ENCODE measurements at places on chromosomes 5 and 9. TPM values are rescaled to one million over a fixed set of nuclear protein-coding genes. Genes with fewer than 3 reads are reported as not detected.

DNA sequence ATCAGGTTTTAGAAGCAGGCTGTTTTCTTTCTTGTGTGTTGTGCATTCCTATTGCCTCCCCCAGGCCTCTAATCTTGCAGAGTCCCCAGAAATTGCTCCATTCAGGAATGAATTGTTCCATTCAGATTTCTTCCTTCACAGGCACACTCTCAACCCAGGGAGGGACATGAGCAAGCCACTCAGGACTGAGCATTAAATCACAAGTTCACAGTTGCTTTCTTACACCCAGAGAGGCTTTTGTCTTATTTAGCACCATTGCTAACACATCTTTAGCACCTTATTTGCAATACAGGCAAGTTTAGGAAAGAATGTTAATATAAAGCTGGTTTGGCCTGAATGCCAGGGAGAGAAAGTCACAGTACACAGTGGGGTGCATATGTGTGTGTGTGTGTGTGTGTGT is 221.4 kb downstream of the RAB3C start:
- H3K4me3 ChIP-seq, result no peak overlapping the region
- no peak overlapping the region for H3K27ac ChIP-seq
- no peak for DNase-seq
- H3K4me1 ChIP-seq, result no peaks in the 10 kb centered on the region

GRCh38 chr9:104635456-104635855 is 17.5 kb upstream of the OR13C9 start:
- no peaks in the 10 kb centered on the region for H3K4me1 ChIP-seq
- peaks cover 4% of the 10 kb centered on the region for H3K36me3 ChIP-seq
- H3K27me3 ChIP-seq, result no peaks in the 10 kb centered on the region

GRCh38 chr9:99211746-99212145 is 10.0 kb downstream of the ALG2 start:
- peaks cover 3% of the 10 kb centered on the region for H3K27me3 ChIP-seq
- H3K4me3 ChIP-seq, result no peak overlapping the region
- H3K36me3 ChIP-seq, result peaks cover 38% of the 10 kb centered on the region
- H3K27ac ChIP-seq, result no peak overlapping the region
- peaks cover 20% of the 10 kb centered on the region for H3K4me1 ChIP-seq
- DNase-seq, result no peak

GRCh38 chr9:27784847-27785713 is 211.8 kb upstream of the C9orf72 start:
- no peak overlapping the region for H3K27ac ChIP-seq
- H3K27me3 ChIP-seq, result no peaks in the 10 kb centered on the region
- no peaks in the 10 kb centered on the region for H3K4me1 ChIP-seq
- DNase-seq, result no peak

GRCh38 chr5:123951582-123951977 is 439.6 kb downstream of the CSNK1G3 start:
- no peaks in the 10 kb centered on the region for H3K27me3 ChIP-seq
- DNase-seq, result no peak
- no peak overlapping the region for H3K27ac ChIP-seq
- no peaks in the 10 kb centered on the region for H3K36me3 ChIP-seq

GRCh38 chr5:107955321-107955720 is 284.6 kb upstream of the EFNA5 start:
- H3K36me3 ChIP-seq, result no peaks in the 10 kb centered on the region
- no peaks in the 10 kb centered on the region for H3K27me3 ChIP-seq
- peaks cover 6% of the 10 kb centered on the region for H3K4me1 ChIP-seq
- no peak overlapping the region for H3K27ac ChIP-seq
- no peak overlapping the region for H3K4me3 ChIP-seq

DNA sequence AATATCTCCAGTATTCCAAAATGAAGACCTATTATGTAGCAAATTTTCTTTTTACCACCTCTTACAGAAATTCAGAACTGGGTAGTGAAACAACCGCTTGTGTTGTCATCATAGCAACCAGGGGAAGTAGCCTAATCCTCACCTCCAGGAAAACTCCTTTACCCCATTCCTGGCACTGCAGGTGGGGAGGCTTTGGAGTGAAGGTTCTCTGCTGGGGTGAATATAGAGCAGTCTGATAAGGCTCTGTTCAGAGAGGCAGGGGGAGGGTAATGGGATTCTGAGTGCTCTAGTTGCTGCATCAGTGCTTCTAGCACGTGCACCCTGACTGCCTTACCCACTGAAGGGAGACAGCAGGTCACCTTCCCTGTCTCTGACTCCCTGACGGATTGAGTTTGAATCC is 116.2 kb downstream of the MAN2A1 start:
- peaks cover 9% of the 10 kb centered on the region for H3K36me3 ChIP-seq
- H3K27me3 ChIP-seq, result no peaks in the 10 kb centered on the region
- no peak overlapping the region for H3K27ac ChIP-seq
- no peak for DNase-seq
- H3K4me3 ChIP-seq, result no peak overlapping the region

- H3K36me3 ChIP-seq, result no peaks in the 10 kb centered on the region
- DNase-seq, result no peak
- no peak overlapping the region for H3K4me3 ChIP-seq
- peaks cover 8% of the 10 kb centered on the region for H3K27me3 ChIP-seq
- no peaks in the 10 kb centered on the region for H3K4me1 ChIP-seq
- H3K27ac ChIP-seq, result no peak overlapping the region
Measured at GRCh38 chr9:18683851-18684250, 209.9 kb downstream of the ADAMTSL1 start.

DNA sequence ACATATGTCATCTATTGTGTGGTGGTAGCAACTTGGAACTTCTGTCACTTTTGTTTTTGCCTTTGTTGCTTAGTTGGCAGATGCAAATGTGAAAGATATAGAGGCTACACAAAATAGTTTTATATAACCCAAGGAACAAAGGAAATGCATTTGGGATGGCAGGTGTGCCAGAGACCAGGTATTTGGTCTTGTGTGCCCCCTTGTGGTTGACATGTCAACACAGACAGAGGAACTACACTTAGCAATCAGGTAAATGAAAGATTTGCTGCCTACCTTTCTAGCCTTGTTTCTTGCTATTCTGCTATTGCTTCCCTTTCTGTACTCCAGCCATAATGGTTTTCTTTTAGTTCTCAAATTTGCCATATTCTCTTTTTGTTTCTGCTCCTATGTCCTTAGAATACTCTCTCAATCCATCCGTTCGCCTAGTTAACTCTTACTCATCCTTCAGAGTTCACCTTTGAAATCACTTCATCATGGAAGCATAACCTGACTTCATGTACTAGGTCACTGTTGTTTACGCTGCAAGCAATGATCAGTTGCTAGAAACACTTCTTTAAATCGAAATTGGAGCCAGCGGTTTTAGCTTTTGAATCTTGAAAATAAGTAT is 119.5 kb downstream of the TRPM3 start:
- no peak overlapping the region for H3K4me3 ChIP-seq
- peaks cover 14% of the 10 kb centered on the region for H3K36me3 ChIP-seq
- no peaks in the 10 kb centered on the region for H3K27me3 ChIP-seq
- no peaks in the 10 kb centered on the region for H3K4me1 ChIP-seq

GRCh38 chr5:176664886-176665285 is 17.6 kb downstream of the TSPAN17 start:
- peaks cover 5% of the 10 kb centered on the region for H3K4me1 ChIP-seq
- H3K27me3 ChIP-seq, result peaks cover 23% of the 10 kb centered on the region
- H3K27ac ChIP-seq, result no peak overlapping the region
- no peak for DNase-seq
- no peak overlapping the region for H3K4me3 ChIP-seq

DNA sequence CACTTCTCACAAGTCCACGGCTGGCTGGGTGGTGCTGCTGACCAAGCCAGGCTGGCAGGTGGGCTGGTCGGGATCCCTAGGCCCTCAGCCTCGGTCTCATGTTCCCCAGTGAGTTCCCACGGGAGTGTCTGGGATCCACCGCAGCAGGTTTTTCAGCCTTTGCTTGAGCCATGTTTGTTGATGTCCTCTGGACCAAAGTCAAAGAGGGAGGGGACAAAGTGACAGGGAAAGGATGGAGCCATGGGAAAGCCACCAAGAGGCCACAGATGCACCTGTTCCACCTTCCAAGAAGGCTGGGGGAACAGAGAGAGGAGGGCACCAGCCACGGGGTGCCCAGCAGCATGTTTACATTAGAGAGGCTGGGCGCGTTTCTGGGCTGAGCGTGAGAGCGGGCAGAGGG is 2.8 kb upstream of the UBAC1 start:
- peaks cover 34% of the 10 kb centered on the region for H3K4me1 ChIP-seq
- H3K36me3 ChIP-seq, result no peaks in the 10 kb centered on the region
- H3K27ac ChIP-seq, result no peak overlapping the region

GRCh38 chr9:128607642-128608350 is 48.9 kb downstream of the DYNC2I2 start:
- no peak for DNase-seq
- no peak overlapping the region for H3K27ac ChIP-seq
- peaks cover 13% of the 10 kb centered on the region for H3K36me3 ChIP-seq
- H3K27me3 ChIP-seq, result no peaks in the 10 kb centered on the region

- H3K36me3 ChIP-seq, result no peaks in the 10 kb centered on the region
- no peaks in the 10 kb centered on the region for H3K27me3 ChIP-seq
- no peak for DNase-seq
- H3K27ac ChIP-seq, result no peak overlapping the region
Measured at GRCh38 chr9:121303456-121304451, 35.8 kb downstream of the GSN start.

GRCh38 chr9:9790216-9790872 is 822.5 kb downstream of the PTPRD start:
- no peak for DNase-seq
- H3K27ac ChIP-seq, result no peak overlapping the region
- H3K4me1 ChIP-seq, result no peaks in the 10 kb centered on the region
- no peaks in the 10 kb centered on the region for H3K36me3 ChIP-seq
- no peak overlapping the region for H3K4me3 ChIP-seq

DNA sequence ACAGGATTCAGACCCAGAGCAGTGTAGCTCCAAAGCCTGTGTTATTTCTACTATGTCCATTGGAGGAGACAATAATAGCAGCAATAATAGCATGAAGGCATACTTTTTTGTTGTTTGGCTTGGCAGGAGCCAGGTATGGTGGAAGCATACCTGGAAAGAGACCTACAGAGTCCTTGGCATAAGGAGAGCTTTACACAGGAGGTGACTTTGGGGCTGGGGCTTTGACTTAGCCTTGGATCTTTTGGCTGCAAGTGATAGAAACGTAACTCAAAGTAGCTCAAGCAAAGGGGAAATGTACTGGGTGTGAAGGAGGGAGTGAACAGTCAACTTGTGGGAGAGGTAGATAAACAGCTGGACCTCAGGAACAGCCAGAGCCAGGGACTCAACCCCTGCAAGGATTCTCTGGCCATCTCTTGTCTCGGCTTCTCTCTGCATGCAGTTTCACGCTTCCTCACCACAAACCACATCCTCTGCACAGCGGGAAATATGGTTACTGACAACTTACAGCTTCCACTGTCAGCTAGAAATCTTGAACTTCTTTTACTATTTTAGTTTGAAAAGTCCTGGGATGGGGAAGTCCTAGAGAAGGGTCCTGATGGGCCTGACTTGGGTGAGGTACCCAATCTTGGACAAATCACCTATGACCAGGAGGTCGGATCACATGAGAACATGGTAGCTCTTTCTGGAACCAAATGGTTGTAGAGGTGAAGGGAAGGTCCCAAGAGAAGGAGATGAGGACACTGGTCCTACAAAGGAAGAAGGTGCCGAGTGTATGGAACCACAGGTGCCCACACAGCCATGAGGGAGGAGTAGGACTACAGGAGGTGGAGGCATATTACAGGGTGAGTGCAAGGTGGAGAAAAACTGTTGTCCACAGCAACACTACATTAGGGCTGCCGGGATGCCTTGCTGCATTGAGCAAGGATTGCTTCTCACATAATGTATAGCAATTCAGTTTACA is 47.0 kb upstream of the TGFBR1 start:
- peak overlapping the region; percentile 96 for H3K4me3 ChIP-seq
- peaks cover 7% of the 10 kb centered on the region for H3K36me3 ChIP-seq
- H3K27me3 ChIP-seq, result no peaks in the 10 kb centered on the region
- peak; percentile 89 for DNase-seq
- H3K27ac ChIP-seq, result peak overlapping the region; percentile 95
- H3K4me1 ChIP-seq, result peaks cover 76% of the 10 kb centered on the region

DNA sequence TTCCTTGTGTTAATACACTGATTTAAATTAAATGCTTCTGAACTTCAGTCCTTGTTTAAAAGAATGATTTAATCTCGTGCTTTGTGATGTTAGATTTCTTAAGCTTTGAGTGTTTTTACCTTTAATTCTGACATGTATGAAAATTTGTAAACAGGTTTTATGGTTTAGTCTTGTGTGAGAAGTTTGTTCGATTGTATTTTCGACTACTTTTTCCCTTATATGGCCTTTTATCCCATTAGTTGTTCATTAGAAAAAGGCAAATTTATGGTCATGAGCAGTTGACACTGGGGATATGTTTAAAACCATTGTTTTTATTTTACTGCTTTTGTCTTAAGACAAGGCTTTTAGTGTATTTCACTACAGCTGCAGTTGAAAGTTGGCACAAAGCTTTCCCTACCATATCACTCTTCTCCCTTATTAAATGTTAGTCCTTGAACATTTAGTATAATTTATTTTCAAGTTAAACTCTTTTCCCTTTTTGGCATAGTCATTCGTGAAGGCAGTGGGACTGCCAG is 3.3 kb downstream of the UBE2R2 start:
- no peaks in the 10 kb centered on the region for H3K27me3 ChIP-seq
- H3K36me3 ChIP-seq, result peaks cover 7% of the 10 kb centered on the region
- H3K27ac ChIP-seq, result peak overlapping the region; percentile 50

DNA sequence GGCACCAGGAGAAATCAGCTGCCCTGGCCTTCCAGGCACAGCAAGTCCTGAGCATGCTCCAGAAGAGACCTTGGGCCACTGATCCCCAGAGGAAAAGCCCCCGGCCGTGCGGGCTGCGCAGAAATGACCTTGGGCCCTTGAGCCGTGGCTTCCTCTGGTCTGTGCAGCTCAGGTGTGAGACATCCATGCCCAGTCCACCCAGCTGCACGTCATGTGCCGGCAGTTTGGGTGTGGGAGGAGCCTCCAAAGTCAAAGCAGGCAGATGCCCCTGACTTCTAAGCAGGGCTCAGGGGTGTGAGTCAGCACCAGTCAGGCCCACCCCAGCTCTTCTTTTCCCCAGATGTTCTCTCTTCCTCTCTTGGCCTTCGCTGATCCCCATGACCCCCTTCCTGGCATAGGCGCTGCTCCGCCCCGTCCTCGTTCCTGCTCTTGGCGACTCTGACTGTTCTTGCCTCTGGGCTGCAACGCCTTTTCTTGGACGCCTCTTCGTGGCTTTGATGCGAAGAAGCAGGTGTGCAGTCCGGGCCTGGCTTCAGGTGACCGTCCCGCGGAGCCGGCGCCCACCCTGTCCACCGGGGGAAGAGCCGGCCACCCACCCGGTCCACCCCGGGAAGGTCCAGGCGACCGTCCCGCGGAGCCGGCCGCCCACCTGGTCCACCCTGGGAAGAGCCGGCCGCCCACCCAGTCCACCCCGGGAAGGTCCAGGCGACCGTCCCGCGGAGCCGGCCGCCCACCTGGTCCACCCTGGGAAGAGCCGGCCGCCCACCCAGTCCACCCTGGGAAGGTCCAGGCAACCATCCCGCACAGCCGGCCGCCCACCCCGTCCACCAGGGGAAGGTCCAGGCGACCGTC is 5.9 kb upstream of the QSOX2 start:
- H3K27me3 ChIP-seq, result no peaks in the 10 kb centered on the region
- H3K36me3 ChIP-seq, result no peaks in the 10 kb centered on the region
- H3K27ac ChIP-seq, result no peak overlapping the region

Gene GAPT
- total RNA-seq, result 0.31 TPM
